ENCODE measurements at places on chromosomes 16 and 17.

- DNase-seq, result no peak
Measured at GRCh38 chr17:80615376-80615775, 70.7 kb downstream of the RPTOR start.

- no peak for DNase-seq
Measured at GRCh38 chr17:27608328-27609230, 22.4 kb upstream of the LGALS9 start.

- no peak for DNase-seq
Measured at GRCh38 chr16:72621651-72622050, 426.3 kb downstream of the ZFHX3 start.

DNA sequence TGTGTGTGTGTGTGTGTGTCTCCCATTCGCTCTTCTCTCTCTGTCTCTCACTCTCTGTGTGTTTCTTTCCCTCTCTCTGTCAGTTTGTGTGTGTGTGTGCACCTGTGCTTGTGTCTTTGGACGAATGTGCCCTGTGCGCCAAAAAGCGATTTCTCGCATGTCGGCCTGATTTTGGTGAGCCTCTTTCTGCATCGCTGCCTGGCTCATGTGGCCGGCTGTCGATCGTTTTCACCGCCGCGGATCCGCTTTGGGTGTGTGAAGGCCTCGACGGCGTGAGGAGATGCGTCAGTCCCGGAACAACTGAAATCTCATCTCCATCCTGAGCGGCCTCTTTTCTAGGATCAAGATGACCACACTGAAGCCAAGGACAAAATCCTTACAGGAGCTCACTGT lies 609.0 kb downstream of the KCNJ18 start:
- no peak for DNase-seq

GRCh38 chr16:27169511-27170071 lies 33.7 kb upstream of the KDM8 start:
- DNase-seq, result peak; percentile 72

DNA sequence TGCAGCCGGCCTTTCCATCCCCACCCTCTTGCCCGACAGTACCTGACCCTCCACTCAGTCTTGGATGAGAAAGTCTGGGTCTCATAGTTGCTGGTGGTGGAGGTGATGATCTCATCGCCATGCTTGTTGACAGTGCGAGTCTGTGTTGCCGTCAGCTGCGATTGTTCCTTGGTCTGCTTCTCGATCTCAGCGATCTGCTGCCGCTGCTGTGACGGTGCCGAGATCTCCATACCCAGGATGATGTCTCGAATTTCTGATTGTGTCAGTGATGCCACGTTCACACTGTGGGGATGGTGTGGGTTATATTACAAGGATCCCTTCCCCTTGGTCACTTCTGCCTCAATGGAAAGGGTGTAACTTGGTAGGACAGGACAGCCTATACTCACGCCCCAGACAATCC lies 4.1 kb upstream of the RILP start:
- no peak for DNase-seq

- no peak for DNase-seq
Measured at GRCh38 chr16:5560084-5560483, 462.5 kb upstream of the EEF2KMT start.

- no peak for DNase-seq
Measured at GRCh38 chr17:72318131-72318530, 197.3 kb downstream of the SOX9 start.

DNA sequence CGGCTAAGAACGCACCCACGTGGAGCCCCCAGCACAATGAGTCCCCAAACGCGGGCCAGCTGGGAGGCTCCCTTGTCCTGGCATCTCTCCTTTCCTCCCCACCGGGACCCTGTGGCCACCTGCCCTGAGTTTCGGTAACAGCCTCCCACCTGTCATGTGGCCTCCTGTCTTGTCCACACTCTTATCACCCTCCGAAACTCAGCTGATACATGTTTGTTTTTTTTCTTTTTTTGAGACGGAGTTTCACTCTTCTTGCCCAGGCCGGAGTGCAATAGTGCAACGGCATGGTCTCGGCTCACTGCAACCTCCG lies 105.7 kb upstream of the CREBBP start:
- DNase-seq, result no peak

DNA sequence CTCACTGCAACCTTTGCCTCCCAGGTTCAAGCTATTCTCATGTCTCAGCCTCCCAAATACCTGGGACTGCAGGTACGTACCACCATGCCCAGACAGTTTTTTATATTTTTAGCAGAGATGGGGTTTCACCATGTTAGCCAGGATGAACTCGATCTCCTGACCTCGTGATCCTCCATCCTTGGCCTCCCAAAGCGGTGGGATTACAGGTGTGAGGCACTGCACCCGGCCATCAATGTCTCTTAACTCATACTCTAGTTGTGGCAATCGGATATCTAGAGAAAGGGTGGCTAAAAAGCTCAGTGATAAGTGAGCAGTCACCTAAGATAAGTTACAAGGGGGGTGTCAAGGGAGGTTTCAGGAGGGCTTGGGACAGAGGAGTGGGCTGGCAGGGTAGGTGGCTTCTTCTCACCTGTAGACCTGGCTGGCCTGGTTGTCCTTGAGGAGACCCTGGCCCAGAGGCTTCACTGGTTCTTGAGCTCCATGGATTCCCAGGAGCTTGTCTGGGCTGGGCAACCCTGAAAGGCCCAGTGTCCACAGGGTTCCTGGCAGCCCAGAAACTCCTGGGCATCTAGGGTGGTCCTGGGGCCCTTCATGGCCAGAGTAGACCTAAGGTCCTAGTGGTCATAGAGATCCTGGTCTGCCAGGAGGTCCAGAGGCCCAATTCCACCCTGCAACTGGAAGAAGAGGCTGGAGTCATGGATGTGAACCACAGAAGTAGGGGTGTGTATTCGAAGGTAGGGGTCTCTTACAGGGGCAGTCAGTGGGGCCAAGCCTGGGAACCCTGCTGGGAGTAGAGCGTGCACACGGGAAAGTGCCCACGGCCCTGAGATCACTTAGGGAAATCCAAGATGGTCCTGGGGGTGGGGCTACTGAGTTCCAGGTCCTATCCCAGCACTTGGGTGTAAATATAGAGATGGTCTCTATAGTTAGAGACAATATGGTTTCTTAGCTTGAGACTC lies 12.7 kb upstream of the IGFBP4 start:
- no peak for DNase-seq

- no peak for DNase-seq
Measured at GRCh38 chr16:15539197-15539596, 103.8 kb downstream of the MARF1 start.

DNA sequence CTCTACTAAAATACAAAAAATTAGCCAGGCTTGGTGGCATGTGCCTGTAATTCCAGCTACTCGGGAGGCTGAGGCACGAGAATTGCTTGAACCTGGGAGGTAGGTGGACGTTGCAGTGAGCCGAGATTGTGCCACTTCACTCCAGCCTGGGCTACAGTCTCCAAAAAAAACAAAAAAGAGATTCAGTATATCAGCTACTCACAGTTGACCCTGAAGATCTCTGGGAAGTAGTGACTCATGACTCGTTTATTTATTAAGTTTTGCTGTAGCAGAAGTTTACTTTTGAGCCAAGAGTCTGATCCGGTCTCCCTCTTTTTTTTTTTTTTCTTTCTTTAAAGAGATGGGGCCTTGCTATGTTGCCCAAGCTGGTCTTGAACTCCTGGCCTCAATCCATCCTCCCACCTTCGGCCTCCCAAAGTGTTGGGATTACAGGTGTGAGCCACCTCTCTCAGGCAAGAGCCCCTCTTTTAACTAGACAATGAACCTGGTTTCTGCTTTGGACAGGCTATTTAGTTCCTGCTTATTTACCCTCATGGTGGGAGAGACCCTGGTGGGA lies 4.4 kb downstream of the MVP start:
- DNase-seq, result no peak

DNA sequence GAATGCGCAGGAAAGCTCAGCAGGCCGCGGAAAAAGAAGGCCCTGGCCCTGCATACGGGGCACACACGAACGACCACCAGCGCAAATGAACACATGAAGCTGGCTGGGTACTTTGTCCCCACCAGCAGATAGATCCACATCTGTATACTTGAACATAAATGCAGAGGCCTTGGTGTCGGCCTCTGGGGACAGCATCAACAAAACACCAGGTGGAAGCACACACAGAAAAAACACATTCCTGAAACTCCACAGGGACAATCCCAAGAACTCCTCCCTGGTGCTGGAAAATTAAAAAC lies 606 bp upstream of the ZBTB4 start:
- DNase-seq, result no peak

DNA sequence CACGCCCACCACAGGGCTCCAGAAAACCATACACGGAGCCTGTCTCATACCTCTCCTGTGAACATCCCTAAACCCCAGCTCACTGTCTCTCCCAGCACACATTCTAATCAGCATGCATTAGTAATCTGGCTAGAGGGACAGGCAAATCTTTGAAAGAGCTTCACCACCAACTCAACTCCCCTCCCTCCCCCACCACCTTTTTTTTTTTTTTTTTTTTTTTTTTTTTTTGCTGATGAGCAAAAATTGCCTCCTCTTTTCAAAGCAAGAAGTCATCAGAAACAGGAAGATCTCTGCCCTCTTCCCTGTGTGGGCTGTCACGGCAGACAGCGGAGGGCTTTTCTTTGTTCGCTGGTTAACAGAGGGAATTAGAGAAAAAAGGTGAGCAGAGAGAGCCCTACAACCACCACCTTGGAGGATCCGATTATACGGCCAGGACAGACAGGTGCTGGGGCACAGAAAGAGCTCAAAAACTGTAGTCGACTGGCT lies 19.9 kb downstream of the GAS7 start:
- DNase-seq, result no peak

DNA sequence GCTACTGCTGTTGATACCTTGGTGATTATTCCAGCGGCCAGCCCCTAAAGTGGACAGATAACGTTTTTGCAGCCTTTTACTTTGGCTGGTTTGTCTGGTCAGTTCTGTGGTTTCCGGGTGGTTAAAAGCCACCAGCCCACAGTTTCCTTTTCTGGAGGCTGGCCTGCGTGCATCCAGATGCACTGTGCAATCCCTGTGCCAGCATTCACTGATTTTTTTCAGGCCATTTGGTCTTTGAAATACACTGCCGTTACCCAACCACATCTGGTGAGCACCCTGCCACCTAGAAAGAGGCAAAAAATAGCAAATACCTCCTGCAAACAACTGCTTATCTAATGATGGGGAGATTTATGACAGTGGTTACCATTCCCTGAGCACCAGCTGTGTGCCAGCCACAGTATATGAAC lies 797 bp downstream of the NUDT7 start:
- no peak for DNase-seq

- no peak for DNase-seq
Measured at GRCh38 chr16:4028144-4028543, 88.1 kb downstream of the ADCY9 start.

GRCh38 chr17:57016764-57017116 lies 38.8 kb downstream of the SCPEP1 start:
- DNase-seq, result no peak

DNA sequence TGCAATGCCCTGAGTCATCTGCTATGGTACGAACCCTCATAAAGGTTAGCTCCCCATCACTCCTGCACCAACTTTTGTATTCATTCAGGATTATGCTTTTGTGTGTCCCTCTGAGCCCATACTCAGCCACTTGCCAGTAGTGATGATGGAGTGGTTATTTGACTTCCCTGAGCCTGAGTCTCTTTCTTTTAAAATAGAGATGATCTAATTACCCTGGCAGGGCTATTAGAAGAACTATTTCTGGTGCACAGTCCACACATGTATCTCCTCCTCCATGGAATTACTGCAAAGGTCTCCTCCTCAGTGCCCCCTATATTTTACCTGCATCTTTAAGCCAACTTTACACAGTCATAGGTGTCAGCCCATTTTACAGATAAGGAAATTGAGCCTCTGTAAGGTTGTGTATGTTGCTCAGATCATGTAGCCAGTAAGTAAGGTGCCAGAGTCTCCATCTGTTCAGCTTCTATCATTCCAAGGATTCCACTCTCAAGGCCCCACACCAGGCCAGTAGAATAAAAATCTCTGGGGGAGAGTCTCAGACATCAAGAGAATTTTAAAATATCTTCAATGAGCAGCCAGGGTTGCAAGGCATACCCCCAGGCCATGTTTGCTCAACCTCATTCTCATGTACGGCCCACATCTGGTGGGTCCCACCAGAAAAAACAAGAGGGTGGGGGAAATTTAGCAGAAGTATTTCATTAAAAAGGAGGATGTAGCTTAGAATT lies 333.7 kb upstream of the HSBP1 start:
- DNase-seq, result no peak

- no peak for DNase-seq
Measured at GRCh38 chr16:56749672-56750491, 20.0 kb downstream of the NUP93 start.

- DNase-seq, result no peak
Measured at GRCh38 chr17:19533718-19534561, at the start of gene SLC47A1. TSS of gene SLC47A1 (plus strand) at chr17:19533854. CDS start at chr17:19533940, 86 bp downstream.

DNA sequence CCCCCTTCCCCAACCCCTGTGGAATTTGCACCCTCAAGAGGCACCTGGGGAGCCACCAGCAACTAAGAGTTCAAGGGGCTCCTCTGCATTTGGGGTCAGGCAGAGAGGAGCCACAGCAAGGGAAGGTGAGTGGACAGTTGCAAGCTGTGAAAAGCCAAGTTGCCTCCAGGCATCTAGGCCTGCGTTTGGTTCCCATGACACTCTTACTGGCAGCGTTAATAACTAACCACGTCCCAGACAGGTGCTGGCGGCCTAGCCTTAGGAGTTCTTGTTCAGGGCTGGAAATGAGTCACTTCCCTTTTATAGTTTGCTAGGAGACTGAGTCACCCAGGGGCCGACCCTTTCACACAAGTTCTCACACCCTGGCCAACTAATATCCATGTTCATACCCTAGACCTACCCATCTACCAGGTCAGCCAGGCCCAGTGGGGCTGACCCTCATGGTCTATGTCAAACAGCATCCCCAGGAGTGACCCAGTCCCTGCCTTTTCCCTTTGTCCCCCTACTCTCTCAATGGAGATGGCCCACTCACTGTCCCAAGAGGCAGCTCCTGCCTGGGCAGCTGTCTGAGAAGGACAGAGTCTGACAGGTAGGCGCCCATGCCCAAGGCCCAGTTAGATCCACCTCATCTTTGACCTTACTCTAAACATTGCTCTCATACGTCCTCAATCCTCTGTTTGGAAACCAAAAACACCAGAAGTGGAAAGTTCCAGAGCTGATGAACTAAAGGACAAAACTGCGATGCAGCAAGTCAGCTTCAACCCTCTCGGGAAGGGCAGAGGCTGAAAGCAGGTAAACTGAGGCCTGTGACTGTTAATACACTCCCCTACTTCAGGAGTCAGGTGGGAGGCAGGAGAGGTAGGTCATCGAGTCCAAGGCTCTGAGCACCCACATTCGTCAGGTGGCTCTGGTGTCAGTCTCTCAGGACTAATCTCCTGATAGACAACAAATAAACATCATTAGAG lies 300.6 kb downstream of the SOX9 start:
- no peak for DNase-seq

GRCh38 chr16:57131351-57131970 lies 39.1 kb downstream of the CPNE2 start:
- no peak for DNase-seq

DNA sequence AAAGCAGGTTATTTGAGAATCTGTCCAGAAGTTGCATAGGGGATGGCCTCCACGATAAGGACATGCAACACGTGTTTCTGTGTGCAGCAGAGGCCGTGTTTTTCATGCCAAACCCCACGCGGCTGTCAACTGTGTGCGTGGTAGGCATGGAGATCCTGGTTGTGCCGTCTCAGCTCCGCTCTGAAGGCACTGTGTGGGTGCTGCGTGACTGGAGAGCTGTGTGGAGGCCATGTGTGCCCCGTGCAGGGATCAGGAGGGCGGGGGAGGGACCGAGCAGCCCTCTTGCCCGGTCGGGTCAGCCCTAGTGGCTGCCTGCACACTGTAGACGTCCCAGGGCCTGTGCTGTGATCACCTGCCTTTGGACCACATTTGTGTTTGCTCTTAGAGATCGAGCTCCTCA lies 74.5 kb downstream of the SEC14L1 start:
- no peak for DNase-seq
